ENCODE measurements at places on chromosomes 12 and 14.

- DNase-seq: no peak
Observed at GRCh38 chr12:114131824-114132223, 165.7 kb upstream of the RBM19 start.

GRCh38 chr12:98644433-98644711 lies 216 bp downstream of the IKBIP start:
- no peak for DNase-seq

DNA sequence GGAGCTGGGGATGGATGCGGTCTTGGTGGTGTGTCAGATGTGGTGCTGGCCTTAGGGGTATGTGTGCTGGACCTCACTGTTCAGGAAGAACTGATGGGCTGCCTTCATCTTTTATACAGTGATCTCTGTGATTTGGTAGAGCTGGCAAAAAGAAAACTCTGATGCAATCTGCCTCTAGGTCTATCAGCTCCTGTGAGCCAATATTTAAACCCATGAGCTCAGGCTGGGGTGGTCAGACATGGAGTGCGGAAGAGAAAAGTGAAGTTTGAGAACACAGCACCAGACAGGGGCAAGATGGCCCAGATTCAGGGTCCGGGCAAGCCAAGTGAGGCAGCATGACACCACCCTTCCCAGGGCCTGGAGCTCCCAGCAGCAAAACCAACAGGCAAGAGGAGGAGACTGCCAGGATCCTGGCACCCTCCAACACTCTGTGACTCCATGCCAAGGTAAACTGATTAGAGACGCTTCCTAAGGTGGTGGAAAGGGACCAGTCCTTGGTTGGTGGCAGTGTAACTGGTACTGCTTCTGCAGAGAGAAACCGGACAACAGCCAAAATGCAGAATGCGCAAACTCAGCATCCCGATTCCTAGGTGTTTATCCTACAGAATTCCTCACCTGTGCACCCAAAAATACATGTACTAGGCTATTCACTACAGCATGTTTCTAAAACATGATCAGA lies 82.3 kb downstream of the CHGA start:
- no peak for DNase-seq

- peak; percentile 38 for DNase-seq
Observed at GRCh38 chr14:28608851-28609828, 157.4 kb upstream of the FOXG1 start.

- DNase-seq: no peak
Observed at GRCh38 chr12:66823857-66824570, 145.1 kb upstream of the GRIP1 start.

DNA sequence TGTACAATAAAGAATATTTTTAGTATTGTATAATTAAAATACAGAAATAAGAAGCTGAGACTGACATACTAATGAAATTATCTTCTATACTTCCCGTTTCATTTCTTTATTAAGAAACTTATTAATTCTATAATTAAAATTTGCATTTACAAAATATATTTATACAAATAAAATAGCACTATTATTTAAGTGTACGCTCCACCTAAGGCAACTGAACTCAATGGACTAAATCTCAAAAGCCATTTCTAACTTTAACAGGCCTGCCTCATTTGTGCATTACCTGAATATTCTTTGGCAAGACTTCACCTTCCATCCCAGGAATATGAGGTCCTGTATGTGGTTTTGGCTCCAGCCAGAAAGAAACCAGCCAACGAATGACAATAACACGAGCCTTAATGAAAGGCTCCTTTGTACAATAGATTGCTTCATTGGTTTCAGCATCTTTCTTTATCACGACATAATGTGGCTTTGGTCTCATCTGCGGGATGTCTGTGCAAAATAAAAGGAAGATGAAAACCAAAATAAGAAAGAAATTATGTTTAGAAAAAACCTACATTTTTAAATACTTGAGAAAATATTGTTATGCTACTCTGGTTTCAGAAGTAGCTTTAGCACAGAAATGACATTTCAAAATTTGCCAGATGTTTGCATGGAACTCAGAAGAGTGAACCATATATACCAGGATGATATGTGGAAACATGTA lies 58.7 kb downstream of the RALGAPA1 start:
- no peak for DNase-seq

DNA sequence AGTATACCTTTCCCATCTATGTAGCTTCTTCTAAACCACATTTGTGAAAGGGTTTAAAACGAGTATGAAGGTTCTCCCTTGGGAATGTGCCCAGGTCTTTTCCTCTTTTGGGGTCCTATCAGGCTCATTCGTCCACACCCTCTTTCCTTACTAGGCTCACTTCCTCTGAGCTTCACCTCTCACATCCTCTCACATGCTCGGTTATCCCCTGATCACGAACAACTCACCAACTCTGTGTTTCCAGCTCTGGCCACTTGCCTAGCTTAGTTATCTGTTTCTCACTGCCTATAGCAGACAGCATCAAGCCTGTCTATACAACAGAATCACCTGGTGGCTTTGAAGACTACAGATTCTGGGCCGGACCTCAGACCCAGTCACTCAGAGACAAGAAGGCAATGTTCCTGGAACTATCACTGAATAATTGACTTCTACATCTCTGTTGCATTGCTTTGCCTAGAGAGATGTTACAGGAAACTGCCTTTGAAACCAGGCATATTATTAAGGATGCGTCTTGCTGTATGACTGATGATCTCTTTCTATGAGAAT lies 158.2 kb downstream of the FOXN3 start:
- DNase-seq: no peak

DNA sequence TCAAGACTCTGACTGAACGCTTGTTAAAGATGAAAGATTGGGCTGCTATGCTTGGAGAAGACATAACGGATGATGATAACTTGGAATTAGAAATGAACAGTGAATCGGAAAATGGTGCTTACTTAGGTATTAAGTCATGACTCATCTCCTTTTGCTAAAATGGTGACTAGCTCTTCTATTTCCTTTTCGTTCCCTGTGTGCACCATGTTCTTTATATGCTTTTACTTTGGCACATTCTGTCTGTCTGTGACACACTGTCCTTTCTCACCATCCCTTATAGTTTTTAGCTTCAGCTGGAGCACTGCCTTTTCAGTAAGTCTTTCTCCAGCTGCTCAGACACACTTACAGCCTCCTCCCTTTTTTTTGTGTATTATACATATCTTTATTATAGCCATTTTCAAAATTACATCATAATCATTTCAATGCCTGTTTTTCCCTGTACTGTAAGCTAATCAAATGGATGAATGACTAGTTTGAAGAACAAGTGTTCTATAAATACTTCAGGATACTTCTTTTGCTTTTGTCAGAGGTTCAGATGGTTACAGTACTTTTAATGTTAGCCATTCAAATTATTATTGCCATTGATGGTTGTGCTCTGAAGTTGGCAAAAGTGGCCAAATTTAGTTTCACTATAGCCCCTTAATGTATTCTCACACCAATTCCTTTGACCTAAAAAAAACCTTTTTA lies 68.6 kb downstream of the MIA2 start:
- peak; percentile 28 for DNase-seq

DNA sequence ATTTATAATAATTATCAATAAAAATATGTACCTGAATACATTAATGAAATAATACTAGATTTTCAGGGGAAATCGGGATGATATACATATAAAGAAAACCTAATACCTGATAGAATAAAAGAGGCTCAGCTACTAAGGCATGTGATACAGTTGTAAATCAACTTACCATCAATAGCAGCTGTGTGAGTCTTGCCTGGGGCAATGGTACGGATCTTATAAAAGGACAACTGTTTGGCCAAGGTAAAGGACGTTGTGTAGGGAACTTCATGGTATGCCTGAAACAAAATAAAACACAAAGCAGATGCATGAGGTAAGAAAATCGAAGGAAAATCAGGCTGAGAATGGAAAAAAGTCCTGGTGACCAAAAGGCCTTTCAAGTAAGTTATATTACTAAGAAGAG lies 25.4 kb downstream of the NEK9 start:
- DNase-seq: no peak
